T-cell (primary cell): ENCODE measurements at places on chromosomes 1 and 21.

DNA sequence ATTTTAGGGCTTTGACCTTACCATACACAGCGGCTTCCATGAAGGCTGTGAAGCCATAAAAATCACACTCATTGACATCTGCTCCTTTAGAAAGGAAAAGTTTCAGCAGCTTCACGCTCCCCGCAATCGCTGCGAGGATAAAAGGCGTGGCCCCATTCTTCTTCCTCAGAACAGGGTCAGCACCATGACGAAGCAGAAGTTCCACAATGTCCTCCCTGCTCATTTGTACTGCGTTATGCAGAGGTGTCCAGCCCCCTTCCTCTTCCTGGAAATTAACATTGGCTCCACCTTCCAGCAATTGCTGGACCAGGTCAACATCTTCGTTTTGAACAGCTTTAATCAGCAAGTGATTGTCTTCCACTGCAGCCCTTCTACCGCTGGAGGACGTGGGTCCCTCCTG lies 2.7 kb downstream of the RNASEL start:
- no peak for DNase-seq

DNA sequence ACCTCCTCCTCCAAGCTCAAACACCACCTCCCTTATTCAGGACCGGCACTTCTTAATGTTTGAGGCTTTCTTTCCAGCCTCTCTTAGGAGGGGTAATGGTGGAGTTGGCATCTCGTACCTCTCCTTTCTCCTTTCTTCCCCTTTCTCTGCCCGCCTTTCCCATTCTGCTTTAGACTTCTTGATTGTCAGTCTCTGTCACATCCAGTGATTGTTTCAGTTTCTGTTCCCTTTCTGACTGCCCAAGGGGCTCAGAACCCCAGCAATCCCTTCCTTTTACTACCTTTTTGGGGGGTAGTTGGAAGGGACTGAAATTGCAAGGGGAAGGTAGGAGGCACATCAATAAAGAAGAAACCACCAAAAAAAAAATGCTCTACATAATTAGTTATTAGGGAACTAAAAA lies 5.6 kb downstream of the ELK4 start:
- DNase-seq = no peak

GRCh38 chr1:155437405-155437804 lies 116.7 kb downstream of the RUSC1 start:
- no peak for DNase-seq

- DNase-seq = no peak
Observed at GRCh38 chr1:101993710-101994109, 3.0 kb downstream of the OLFM3 start.

DNA sequence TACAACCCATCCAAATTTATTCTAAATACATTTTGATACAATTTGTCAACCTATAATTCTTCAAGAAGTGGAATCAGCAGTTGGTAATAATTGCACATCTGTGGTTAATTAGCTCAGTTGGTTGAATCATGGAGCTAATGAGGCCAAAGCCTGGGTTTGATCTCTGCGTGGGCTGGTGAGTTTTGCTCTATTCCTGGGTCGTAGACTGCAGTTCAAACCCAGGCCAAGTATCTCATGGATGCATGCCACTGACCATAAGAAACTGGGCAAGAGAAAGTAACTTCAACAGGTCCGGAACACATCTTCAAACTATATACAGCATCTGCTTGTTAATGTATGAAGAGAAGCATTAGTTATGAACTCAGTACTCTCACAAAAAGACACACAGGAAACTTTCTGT lies 779.7 kb downstream of the USP25 start:
- no peak for DNase-seq
